Lung (tissue), 17 donors: ENCODE measurements at places on chromosomes 4 and X. TPM values are rescaled to one million over a fixed set of nuclear protein-coding genes. Genes with fewer than 3 reads are reported as not detected.
A peak's percentile ranks its signal among the peaks of the same experiment; 100 is the strongest.

AFM gene
- not detected for total RNA-seq

- no peak for DNase-seq
These were observed 24.8 kb upstream of the ACSL1 start for GRCh38 chr4:184850431-184851199.

SEC31A gene
- 175 TPM for total RNA-seq

DNA sequence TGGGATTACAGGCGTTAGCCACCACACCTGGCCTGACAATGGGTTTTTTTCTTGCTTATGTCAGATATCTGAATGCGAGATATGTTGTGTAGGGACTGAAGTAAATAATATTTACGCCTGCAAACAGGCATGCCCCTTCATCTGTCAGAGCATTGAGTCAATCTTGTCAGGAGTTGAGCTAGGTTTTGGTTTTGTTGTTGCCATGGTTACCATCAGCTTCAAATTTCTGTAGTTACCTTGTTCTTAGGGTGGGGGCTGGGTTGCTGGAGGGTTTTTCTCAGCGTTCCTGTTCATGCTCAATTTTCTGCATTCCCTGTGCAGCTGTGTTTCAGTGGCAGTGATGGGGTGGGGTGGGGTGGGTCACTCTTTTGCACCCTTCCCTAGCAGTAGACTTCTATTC lies 14.5 kb downstream of the MRPL1 start:
- DNase-seq: no peak

DNA sequence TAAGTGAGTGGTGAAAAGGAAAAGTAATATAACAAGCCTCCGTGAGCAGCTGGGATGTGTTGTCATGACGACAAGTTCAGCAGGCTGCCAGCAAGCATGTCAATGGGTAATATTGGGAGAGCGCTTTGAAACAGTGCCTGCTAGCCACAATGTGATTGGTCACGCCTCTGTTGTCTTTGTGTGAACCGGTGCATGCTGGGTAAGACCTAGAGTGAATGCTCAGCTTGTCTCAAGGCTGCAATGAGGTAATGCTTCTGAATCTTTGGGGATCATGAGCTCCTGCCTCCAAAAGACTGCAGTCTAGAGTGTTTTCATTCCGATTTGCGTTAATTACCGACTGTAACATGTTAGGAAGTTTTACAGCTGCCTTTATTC lies 54.9 kb downstream of the STOX2 start:
- DNase-seq: peak; percentile 92

GRCh38 chr4:124409044-124409443 lies 303.5 kb downstream of the ANKRD50 start:
- DNase-seq: no peak

GRCh38 chrX:132271311-132271778 lies 52.1 kb upstream of the RAP2C start:
- DNase-seq: no peak

DNA sequence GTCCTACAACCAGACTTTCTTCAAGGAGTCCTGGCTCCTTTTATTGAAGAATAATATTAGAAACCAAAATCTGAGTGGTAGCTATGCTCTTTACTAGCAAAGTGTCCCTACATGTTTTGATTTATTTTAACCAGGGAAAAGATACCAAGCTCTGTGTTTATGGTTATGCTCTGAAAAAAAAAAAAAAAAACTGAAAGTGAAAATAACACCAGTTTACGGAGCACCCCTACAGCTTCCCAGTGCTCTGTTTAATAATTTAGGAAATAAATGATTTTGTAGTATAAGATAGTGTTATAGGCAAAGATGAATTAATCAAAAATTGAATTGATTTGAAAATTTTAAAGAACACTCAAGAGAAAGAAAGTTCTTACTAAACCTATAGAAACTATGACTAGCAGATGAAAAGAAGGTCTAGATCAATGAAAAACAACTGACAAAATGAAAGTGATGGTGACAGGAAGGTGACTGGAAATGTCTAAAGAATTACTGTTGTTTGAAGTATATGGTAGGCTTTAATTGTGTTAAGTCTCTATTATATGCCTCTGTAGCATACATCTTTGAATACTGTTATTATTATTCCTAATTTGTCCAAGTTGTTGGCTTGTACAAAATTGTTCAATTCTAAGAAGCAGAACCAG lies 1698.4 kb upstream of the PCDH10 start:
- no peak for DNase-seq

GRCh38 chrX:113473418-113473817 lies 632.8 kb upstream of the AMOT start:
- DNase-seq: no peak
